Immature natural killer cell (primary cell): ENCODE measurements at places on chromosomes 7 and 10.

DNA sequence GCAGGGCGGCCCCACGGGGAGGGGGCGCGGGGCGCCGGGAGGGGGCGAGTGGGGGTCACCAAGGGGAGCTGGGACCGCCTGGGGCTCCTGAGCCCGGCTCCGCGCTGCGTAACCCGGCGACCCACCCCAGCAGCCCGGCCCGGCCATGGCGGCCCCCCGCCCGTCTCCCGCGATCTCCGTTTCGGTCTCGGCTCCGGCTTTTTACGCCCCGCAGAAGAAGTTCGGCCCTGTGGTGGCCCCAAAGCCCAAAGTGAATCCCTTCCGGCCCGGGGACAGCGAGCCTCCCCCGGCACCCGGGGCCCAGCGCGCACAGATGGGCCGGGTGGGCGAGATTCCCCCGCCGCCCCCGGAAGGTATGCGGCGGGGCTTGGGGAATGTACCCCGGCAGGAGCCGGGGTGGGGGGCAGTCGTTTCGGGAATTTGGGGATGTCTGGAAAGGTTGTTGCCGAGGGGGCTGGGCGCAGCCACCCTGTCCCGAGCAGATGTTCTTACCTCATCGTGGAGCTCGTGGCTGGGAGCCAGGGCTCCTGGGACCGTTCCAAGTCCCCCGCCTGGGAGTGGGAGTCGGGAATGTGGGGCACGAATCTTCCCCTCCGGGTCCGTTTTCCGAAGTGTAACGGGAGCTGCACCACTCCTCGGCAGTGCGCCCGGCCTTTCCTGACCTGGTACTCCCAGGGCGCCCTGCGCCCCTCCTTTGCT is 431 bp downstream of the ZYX start:
- DNase-seq = no peak

DNA sequence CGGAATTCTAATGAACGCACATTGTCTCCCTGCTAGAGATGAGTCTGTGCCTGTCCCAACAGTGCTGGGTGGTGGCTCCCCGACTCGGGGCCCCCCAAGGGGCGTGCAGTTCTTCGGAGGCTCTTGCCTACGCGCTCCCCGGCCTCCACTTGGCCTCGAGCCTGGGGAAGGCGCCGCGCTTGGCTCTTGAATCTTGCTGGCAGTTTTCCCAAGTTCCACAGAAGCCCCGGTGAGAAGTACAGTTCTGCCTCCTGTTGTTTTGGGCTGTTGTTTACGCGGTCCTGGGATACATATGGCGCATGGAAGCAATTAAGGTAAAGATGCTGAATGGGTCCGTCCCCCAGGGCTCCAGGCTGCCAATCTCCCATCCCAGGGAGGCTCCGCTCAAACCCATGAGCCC is 32.6 kb upstream of the UNCX start:
- DNase-seq = no peak

DNA sequence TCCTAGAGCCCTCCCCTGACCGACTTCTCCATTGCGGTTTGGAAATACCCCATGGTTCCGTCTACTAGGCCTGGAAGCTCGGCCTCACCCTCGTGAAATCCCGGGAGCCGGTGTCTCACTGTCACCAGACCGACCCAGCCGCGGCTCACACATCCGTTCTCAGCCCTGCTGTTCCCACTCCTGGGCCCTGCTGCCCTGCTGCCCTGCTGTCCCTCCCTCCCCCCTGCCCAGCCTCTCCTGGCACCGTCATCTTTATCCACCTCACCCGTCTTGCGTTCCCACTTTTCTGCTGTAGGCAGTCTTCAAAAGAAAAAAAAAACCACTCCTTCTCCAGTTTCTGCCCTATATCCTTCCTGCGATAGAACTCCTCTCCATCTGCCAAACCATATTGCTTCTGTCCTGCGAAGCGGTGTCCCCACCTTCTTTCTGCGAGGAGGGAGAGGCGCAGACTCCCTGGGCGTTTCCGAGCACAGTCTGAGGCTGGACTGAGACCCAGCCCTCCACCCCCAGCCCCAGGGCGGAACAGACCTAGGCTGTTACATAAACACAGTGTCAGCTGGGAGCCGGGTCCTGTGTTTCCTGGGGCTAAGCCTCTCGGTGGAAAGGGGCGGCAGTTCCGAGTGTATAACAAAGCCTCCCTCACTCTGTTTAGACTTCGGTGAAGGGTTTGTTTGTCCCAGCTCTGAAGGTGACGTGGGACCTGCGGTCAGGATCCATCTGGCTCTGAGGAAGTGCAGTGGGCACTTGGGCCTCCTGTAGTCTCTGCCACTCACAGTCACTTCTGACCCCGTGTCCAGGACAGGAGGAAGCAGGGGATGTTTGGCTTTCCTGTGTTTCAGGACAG is 2.8 kb downstream of the AGAP3 start:
- DNase-seq = no peak

GRCh38 chr10:24992512-24993133 is 23.3 kb downstream of the ENKUR start:
- DNase-seq = no peak

DNA sequence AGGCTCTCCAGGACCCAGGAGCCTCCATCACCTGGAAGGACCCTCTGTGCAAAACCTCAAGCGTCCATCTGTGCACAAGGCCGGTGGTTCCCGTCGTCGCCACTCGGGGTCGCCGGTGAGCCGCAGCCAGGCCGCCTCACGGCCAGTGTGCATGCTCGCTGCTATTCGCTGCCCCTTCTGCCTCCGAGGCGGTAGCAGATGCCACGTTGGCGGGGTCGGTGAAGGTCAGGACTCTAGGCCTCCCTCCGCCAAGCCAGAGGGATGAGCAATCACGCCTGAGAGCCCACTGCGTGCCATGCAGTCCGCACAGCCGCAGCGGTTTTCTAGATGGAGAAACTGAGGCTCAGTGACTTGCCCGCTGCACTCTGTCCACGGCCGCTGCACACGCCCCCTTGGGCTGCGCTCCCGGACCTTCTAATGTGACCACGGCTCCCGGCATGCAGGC is 5.7 kb downstream of the UPK3B start:
- DNase-seq = no peak

- no peak for DNase-seq
Observed at GRCh38 chr7:9776900-9777299, 1196.8 kb upstream of the PHF14 start.

GRCh38 chr10:96238646-96239623 is 32.4 kb downstream of the BLNK start:
- DNase-seq = no peak

GRCh38 chr10:26291721-26292480 is 75.3 kb downstream of the GAD2 start:
- no peak for DNase-seq

- DNase-seq = no peak
Observed at GRCh38 chr10:97069576-97070362, 116.0 kb downstream of the SLIT1 start.

DNA sequence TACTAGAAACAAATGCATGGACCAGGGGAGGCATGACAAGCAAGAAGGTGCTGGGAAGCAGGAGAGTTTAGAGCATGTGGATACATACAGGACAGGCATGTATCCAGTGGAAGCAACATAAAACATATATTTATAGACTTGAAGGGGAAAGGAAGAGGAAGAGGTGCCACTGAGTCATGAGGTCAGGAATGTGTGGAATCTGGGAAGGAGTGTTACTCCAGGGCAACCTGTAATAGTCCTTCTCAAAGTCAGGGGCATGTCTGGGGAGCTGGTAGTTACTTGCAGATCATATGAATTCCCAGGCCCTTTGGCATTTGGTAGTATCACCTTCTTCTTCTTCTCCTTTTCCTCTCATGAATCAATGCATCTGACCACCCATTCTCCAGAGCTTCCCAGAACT is 246.6 kb downstream of the XPNPEP1 start:
- DNase-seq = no peak

GRCh38 chr7:2362385-2363088 is 7.9 kb downstream of the EIF3B start:
- peak; percentile 80 for DNase-seq

- no peak for DNase-seq
Observed at GRCh38 chr7:106045586-106045985, 66.5 kb downstream of the SYPL1 start.

DNA sequence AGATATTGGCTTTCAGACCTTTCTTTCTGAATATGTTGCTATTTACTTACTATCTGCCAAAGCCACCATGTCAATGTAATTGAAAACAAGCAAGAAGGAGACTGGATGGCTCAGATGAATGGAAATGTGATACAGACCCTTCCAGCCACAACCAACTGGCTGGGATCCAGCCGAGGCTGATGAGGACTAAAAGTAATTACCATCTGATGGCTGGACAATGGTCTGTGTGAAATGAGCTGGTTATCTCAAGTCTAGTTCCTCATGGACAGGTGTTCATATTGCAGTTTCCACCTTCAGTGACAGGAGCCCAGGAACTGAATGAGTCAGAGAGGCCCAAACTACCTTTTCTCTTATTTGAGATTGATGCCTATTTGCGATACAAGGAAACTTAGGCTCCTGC is 267.5 kb downstream of the GATA3 start:
- DNase-seq = no peak

DNA sequence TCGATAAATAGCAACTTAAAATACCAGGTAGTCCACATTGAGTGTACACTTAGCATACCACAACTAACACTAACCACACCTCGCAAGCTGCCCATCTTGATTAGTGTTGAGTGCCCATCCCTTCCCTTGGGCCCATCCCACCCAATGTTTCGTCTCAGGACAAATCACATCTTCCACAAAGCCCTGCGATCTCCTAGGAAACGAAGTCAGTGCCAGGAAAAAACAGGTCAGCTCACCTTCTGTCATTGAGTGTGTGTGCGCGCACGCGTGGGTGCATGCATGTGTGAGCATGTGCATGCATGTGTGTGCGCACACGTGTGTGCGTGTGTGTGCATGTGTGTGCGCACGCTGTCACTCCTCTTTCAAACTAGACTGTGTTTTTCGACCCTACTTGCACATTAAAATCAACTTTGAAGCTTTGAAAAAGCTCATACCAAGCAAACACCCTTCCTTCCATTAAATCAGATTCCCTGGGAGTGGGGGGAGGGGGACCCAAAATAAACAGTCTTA is 48.8 kb upstream of the OPALIN start:
- DNase-seq = no peak
